ENCODE measurements at places on chromosomes 12 and 14.

DNA sequence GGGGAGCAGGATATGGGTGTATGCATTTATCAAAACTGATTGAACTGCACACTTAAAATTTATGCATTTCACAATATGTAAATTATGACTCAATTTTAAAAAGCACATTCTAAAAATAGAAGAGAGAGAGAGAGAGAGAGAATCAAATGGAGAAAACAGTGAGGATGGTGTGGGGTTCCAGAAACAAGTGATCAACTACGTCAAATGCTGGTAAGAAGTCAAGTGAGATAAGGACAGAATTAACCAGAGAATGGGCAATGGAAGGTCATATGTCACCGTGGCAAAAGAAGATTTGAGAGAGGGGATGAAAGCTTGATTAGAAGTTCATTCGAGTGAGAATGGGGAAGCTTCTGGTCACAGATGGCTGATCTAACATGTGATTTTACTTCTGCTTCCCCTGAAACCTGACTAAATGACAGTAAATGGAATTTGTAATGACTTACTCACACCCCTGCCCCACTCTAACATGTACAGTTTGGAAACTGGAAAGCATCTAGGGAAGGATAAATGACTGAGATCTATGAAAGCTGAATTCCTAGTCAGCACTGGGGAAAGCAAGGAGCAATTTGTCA is 276.5 kb upstream of the AMIGO2 start:
- DNase-seq: no peak

- DNase-seq: no peak
These were observed 1.7 kb downstream of the DHH start for GRCh38 chr12:49092816-49093406.

- DNase-seq: no peak
These were observed 46.9 kb upstream of the SLC16A7 start for GRCh38 chr12:59548930-59549329.

- DNase-seq: no peak
These were observed 9.7 kb downstream of the TEDC1 start for GRCh38 chr14:105500726-105501101.

GRCh38 chr12:71626098-71626497 is 37.5 kb downstream of the ZFC3H1 start:
- DNase-seq: no peak

- DNase-seq: no peak
These were observed 78.6 kb downstream of the SLC15A5 start for GRCh38 chr12:16198884-16199283.

GRCh38 chr12:101823891-101824290 is 6.9 kb downstream of the GNPTAB start:
- no peak for DNase-seq

DNA sequence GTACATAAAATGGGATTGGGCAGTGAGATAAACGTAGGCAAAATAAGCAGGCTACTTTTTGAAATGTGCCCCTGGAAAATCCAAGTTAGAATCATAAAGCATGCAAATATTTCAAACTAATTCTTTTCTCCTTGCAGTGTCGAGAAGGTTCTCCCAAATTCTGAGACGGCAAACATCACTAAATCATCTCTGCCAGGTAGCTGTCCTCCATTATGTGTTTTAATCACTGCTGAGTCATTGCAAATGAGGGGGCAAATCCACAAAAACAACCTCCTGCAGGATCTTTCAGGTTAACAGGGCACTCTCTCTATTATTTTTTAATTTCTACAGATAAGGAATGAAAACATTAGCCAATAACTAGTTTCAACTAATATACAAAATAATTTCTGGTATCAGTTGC is 63.2 kb upstream of the RIC8B start:
- DNase-seq: no peak

DNA sequence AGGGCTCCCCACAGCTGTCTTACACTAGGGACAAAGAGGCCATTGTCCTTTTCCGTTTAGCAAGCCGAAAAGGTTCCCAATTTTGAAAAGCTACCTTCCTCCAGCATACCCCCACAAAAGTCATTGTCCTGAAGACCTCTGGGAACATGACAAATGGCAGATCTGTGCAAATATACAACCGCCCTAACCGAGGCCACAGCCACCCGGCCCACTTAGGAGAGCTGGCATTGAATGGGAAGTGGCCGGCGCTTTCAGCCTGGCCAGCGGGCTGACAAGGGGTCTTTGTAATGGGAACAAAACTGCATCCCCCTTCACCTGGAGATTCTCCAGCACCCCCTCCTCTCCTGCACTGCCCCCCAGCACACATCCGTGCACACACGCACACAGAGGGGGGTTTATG is 48.1 kb upstream of the VASH1 start:
- DNase-seq: no peak

DNA sequence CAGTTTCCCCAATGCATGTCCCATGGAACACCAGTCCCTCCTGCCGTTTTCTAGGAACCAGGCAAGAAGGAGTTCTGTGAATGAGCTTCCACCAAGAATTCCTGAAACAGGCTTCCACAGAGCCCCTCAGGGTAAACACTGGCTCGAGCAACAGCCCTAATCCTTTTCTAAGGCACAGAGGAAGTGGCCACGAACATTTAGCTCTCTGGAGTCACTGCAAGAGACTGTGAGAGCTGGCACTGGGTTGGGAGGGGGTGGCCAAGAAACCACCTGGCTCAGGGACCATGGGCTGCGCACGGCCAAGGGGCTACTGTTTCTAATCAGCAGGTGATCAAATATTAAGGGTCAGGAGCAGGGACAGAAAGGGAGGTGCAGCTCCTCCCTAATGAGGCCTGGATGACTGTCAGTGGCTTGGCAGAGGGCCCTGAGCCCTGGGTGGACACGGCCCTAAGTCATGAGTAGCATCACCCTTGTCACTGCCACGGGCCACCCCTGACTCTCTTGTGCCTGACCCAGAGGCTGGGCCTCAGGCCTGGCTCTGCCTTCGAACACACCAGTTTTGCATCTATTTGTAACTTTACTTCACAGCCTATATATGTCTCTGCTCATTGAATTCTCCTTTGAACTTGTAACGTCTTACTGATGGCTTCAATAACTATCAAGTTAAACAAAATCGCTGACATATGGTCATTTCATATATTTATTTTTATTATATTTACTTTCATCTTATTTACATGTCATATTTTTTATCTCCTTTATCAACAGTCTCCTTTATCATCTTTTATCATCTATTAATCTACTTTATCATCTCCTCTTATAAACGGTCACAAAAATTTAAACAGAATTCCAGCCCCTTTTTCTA is 154.0 kb downstream of the DICER1 start:
- no peak for DNase-seq

DNA sequence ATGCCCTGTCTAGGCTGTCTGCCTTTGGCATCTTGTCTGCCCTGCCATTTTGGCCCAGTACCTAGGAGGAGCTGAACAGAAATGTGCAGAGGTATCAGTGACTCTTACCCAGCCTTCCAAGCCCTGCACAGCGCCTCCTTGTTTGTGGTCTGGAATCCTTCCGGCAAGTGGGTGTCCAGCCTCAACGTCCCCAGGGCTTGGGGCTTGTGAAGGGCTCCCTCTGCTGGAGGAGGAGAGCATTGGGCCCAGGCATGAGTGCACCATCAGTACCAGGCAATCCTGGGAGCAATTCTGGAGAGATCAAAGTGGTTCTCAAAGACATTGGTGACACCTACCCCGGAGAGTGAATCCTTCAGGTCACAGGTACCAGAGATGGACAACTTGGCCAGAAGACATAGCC is 2.4 kb upstream of the TCL1B start:
- no peak for DNase-seq

DNA sequence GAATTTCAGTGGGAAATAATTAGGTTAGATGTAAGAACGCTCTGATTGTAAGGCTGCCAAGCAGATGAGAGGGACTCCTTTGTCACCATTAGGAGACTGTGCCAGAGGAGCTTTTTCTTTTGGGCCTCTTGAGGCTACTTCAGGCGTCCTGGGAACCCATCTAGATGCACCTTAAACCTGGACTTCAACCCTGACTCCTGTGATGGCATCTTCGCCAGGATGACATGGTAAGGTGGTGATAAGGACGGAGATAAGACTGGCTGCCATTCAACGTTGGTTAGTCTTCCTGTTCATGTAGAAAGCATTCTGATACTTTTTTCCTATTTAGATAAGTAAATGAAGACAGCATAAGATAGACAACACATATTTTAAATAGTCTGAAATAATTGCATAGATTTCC is 36.3 kb downstream of the STK38L start:
- DNase-seq: no peak

GRCh38 chr12:106329231-106329982 is 26.9 kb downstream of the TCP11L2 start:
- DNase-seq: no peak

GRCh38 chr12:75634244-75635222 is 123.1 kb upstream of the KRR1 start:
- no peak for DNase-seq

- DNase-seq: no peak
These were observed 90.2 kb downstream of the CHGA start for GRCh38 chr14:93012951-93013719.

- DNase-seq: no peak
These were observed 16.6 kb upstream of the SUSD6 start for GRCh38 chr14:69594846-69595245.

DNA sequence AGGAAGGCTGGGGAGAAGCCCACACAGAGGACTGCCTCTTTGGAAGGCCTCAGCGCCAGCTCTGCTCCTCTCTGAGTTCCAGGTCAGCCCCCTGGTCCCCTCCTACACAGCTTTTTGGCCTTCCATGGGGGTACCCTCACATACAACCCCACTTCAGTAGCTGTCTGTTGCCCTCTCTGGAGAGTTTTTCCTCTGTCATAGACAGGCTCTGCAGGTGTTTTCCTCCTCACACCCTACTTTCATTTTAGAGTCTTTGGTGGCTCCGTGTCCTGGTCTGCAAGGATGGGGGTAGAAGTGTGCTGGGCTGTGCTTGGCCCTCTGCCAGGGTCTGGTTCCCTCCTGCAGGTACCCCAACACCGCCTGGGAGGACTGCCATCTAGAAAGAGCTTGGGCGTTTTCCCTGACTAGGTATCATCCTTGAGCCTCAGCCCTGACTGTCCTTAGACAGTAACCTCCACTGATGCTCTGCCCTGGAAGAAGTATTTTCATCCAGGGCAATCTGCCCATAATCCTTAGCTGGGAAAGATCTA is 15.1 kb downstream of the ZDHHC22 start:
- DNase-seq: no peak

GRCh38 chr12:541676-542324 is 82.1 kb downstream of the B4GALNT3 start:
- DNase-seq: no peak

GRCh38 chr14:101853455-101854018 is 92.0 kb downstream of the PPP2R5C start:
- DNase-seq: no peak

DNA sequence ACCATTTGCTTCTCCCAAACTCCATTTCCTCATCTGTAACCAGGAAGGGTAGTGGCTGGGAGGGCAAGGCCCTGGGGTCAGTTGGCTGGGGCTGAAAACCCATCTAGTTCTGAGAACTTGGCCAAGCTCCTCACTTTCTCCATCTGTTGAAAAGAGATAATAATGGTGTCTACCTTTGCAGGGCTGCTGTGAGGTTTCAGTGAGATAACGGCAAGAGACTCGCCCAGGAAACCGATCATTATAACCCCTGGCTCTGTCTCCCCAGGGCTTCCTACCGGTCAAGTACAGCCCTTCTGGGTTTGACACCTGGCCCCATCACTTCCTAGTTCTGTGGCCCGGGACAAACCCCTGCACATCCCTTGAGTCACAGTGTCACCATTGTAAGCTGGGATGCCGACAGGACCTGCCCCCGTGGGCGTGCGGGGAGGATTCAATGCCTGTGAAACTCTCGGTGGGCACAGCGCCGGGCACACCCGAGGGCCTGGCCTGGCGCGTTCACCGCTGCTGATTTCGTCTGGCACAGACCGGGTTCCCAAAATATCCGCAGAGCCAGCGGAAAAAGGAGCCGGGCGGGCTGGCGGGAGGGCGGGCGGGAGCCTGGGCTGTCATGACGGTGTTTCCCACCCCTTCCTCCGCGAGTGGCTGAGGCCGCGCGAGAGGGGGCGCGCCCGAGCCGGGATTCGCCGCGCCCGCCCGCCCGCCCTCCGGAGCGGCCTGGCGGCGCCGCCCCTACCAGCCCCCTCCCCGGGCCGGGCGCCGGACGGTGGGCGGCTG is 4.4 kb downstream of the KMT5A start:
- DNase-seq: peak; percentile 64

GRCh38 chr12:95513599-95513998 is 37.7 kb downstream of the USP44 start:
- DNase-seq: no peak

Measured in H1 (cell line).